Karpas-422 (cell line): ENCODE measurements at places on chromosomes 1 and 21. TPM values are rescaled to one million over a fixed set of nuclear protein-coding genes. Genes with fewer than 3 reads are reported as not detected.

- no peak for DNase-seq
These were observed 1.6 kb downstream of the C1orf21 start for GRCh38 chr1:184388319-184388889.

- DNase-seq = no peak
These were observed 335.0 kb downstream of the TGFB2 start for GRCh38 chr1:218679988-218680748.

DNA sequence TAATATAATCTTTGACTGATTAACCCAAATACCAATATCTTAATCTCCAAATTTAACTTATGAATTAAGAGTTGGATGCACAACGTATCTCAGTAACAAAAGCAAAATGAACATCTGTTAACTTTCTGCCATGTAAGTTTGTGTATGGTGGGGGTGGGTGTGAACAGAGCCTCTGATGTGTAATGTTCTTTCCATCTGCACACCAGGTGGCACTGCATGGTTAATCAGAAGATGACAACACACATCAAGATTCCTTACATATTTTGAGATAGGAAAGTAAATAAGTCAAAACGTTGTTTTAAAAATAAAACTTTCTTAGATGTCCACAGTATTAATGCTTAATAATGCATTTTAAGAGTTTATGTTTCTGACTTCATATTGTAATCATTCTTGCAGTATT, 251.9 kb downstream of the DPYD start:
- DNase-seq = peak; percentile 59

DNA sequence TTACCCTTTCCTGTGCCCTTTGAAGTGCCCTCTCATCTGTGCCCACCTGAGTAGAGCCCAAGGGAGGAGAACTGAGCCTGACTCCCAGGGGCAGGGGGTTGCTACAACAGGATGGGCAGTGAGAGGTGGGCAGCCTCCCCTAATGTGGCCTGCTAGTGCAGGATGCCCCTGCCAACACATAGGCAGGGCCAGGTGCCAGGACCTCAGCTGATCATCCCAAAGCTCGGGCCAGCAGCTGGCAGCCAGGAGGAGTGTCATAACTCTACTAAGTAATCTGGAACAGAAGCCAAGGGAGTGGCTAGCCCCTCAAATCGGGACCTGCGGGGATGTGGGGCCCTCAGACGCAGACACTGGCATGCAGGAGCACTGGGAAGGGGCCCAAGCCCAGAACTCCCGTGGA, 208.8 kb upstream of the RAB4A start:
- no peak for DNase-seq

DNA sequence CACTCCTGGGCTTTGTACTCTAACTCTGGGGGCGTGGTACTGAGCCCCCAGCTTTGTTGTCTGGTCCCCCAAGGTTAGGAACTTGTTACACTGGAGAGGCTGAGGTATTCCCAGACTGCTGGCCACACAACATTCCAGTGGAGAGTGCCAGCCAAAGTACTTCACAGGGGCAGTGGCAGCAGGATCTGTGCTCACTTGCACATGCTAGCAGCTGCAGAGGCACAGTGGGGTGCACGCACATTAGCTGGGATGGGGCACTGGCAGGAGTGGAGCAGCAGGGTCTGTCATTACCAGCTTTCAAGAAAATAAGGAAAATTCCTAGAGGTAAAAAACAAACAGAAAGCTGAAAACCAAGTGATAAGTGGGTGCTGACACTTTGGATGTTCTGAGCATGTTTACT, 31.0 kb downstream of the ZNF691 start:
- peak; percentile 6 for DNase-seq

- DNase-seq = no peak
These were observed 296.6 kb downstream of the OMA1 start for GRCh38 chr1:58249737-58250586.

GRCh38 chr1:158117854-158118704, 62.6 kb upstream of the CD1D start:
- peak; percentile 69 for DNase-seq

GRCh38 chr1:30040081-30041019, 683.0 kb downstream of the MATN1 start:
- no peak for DNase-seq

DNA sequence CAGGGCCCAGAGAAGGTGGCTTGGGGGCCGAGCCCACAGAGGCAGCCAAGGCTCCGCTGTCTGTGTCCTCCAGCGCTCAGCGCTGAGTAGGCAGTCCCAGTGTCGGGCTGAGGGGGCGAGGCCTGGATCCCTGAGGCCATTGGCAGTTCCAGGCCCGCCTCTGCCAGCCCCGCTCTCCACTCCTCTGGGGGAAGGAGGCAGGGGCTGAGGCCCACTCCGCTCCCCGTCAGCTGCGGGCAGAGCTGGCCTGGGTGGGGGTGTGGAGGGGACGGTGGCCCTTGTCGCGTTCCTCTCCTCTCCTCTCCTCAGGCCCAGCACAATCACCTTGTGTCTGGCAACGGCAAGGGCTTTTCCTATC, 132.8 kb downstream of the CASZ1 start:
- DNase-seq = no peak

- DNase-seq = peak; percentile 84
These were observed 1.7 kb downstream of the TMCC2 start for GRCh38 chr1:205229399-205229871.

OSCP1 gene
- total RNA-seq = 11.8 and 15.0 TPM in 2 replicates

GPR157 gene
- not detected in 2 replicates for total RNA-seq

C8A gene
- total RNA-seq = not detected in 2 replicates

AIRE gene
- total RNA-seq = not detected in 2 replicates

NBPF19 gene
- 5.1 and 6.4 TPM in 2 replicates for total RNA-seq
